A549 treated with dexamethasone at 1 μM for 4 hours (cell line): ENCODE measurements at places on chromosomes 11 and 22. TPM values are rescaled to one million over a fixed set of nuclear protein-coding genes. Genes with fewer than 3 reads are reported as not detected.

Gene INS
- total RNA-seq = not detected in 5 replicates

Gene SLC36A4
- total RNA-seq = 14.2 to 18.4 TPM (median 17.5 TPM) in 5 replicates

Gene TRIM5
- 8.6 to 10.0 TPM (median 9.2 TPM) in 5 replicates for total RNA-seq

Gene ANGPTL5
- 0.07 to 0.22 TPM (median 0.11 TPM) in 5 replicates for total RNA-seq

Gene TREH
- total RNA-seq = not detected in 5 replicates

Gene TMEM151A
- 2.0 to 3.8 TPM (median 3.5 TPM) in 5 replicates for total RNA-seq

Gene SCUBE2
- total RNA-seq = 0.40 to 0.71 TPM (median 0.61 TPM) in 5 replicates

Gene P2RY2
- 7.7 to 14.2 TPM (median 11.5 TPM) in 5 replicates for total RNA-seq

Gene EED
- 21.6 to 26.2 TPM (median 23.0 TPM) in 5 replicates for total RNA-seq

Gene KCNC1
- 0.05 to 0.09 TPM (median 0.07 TPM) in 5 replicates for total RNA-seq
